ENCODE measurements at places on chromosomes 6 and 20. TPM values are rescaled to one million over a fixed set of nuclear protein-coding genes. Genes with fewer than 3 reads are reported as not detected.

VGLL2 gene
- total RNA-seq: not detected

FAM184A gene
- total RNA-seq: 4.6 TPM

ZC3H12D gene
- not detected for total RNA-seq

SGK2 gene
- not detected for total RNA-seq

MED20 gene
- total RNA-seq: 32.0 TPM

HRH3 gene
- not detected for total RNA-seq

C6orf132 gene
- total RNA-seq: 0.02 TPM

SLA2 gene
- not detected for total RNA-seq

TRIM31 gene
- total RNA-seq: not detected

RTN4IP1 gene
- 10.9 TPM for total RNA-seq

CPXM1 gene
- not detected for total RNA-seq

SRMS gene
- not detected for total RNA-seq

GRM4 gene
- not detected for total RNA-seq

SLC17A3 gene
- not detected for total RNA-seq

SIGLEC1 gene
- total RNA-seq: not detected

ARFGEF3 gene
- total RNA-seq: 3.5 TPM

ZBTB12 gene
- total RNA-seq: 1.3 TPM

WFDC9 gene
- not detected for total RNA-seq

ATXN1 gene
- 11.4 TPM for total RNA-seq

ASIP gene
- total RNA-seq: not detected

SMOC2 gene
- total RNA-seq: not detected

HLA-DRA gene
- total RNA-seq: not detected

STX7 gene
- total RNA-seq: 35.6 TPM

EDN1 gene
- total RNA-seq: 24.0 TPM

TRIM10 gene
- not detected for total RNA-seq

RAD21L1 gene
- total RNA-seq: 0.07 TPM
